ENCODE measurements at places on chromosomes 13 and 19.

DNA sequence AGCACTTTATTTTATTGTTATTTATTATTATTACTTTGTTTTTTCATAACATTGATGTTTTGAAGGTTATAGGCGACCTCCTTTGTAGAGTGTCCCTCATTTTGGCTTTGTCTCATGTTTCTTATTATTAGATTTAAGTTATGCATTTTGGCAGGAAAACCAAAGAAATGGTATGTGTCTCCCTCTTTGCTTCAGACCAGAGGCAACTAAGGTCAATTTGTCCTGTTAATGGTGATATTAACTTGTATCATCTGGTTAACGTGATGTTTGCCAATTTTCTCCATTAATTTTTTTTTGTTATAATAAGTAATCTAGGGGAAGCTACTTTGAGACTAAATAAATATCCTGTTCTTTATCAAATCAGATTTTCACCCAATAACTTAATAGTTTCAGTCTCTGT is 3.8 kb upstream of the TMEM91 start:
- DNase-seq: no peak

- no peak for DNase-seq
These were observed 14.7 kb downstream of the DNASE2 start for GRCh38 chr19:12866416-12867119.

- no peak for DNase-seq
These were observed 8.4 kb upstream of the CEACAM19 start for GRCh38 chr19:44662691-44663385.

- no peak for DNase-seq
These were observed 1052.8 kb upstream of the SPRY2 start for GRCh38 chr13:81393721-81394120.

DNA sequence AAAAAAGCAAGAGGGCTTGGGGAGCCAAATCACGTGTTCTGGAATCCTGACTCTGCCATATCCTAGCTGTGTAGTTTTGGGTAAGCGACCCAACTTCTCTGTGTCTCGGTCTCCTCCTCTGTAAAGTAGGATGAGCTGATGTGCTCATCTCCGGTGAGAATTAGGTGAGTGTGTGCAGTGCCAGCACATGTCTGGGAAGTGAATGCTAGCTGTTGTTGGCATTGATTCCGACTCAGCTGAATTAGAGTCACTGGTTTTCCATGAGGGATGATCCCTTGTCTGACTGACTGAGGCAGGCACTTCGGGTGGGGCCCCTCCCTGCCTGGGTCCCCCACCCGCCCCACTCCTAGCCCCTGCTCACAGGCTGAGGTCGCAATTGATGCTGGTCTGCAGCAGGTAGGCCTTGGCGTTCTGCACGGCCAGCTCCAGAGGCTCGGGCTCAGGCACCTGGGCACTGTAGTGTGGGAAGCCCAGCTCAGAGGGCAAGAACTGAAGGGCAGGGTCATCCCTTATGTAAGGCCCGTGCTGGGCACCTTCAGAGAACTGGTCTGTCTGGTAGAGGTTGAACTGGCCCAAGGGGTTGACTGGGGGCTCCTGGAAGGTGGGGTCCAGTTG is 835 bp downstream of the RSPH6A start:
- no peak for DNase-seq
